ENCODE measurements at places on chromosomes 4 and X.

GRCh38 chrX:20394451-20394850, 127.7 kb upstream of the RPS6KA3 start:
- H3K27ac ChIP-seq, result no peak overlapping the region
- DNase-seq, result no peak
- no peaks in the 10 kb centered on the region for H3K4me1 ChIP-seq
- no peaks in the 10 kb centered on the region for H3K36me3 ChIP-seq
- H3K4me3 ChIP-seq, result no peak overlapping the region

GRCh38 chr4:153486281-153487151, 20.4 kb downstream of the TMEM131L start:
- peak; percentile 70 for DNase-seq
- H3K27ac ChIP-seq, result peak overlapping the region; percentile 50
- H3K27me3 ChIP-seq, result no peaks in the 10 kb centered on the region

DNA sequence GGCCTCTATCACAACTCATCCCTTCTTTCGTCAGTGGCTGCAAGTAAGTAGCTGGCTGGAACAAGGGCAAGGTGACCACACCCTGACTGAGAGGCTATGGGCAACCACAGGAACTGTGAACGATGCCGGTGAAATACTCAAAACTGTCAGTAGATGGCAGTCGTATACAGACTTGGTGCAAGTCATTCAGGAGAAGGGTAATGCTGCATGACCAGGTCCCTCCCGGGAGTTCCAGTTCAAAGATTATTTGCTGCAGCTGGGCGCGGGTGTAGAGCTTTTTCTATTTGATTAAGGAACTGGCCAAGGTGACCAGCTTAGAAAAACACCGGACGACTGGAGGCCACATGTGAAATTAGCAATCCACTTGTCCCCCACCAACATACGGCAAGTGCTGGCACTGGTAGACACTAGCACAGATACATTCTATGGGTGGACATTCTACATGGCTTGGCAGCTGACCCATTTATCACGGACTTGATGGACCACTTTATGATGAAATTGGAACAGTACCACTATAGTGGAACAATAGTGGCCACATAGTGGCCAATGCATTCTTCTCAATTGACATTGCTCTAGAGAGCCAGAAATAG, 726.6 kb downstream of the TRAM1L1 start:
- no peaks in the 10 kb centered on the region for H3K4me1 ChIP-seq
- no peak overlapping the region for H3K4me3 ChIP-seq
- no peaks in the 10 kb centered on the region for H3K36me3 ChIP-seq
- H3K27ac ChIP-seq, result no peak overlapping the region

- no peaks in the 10 kb centered on the region for H3K36me3 ChIP-seq
- peak overlapping the region; percentile 98 for H3K4me3 ChIP-seq
- no peaks in the 10 kb centered on the region for H3K27me3 ChIP-seq
- no peak for DNase-seq
- peak overlapping the region; percentile 99 for H3K27ac ChIP-seq
- H3K4me1 ChIP-seq, result no peaks in the 10 kb centered on the region
These were observed 776 bp downstream of the CEP44 start for GRCh38 chr4:174284487-174284886.

- H3K27me3 ChIP-seq, result no peaks in the 10 kb centered on the region
- DNase-seq, result no peak
- no peak overlapping the region for H3K27ac ChIP-seq
- H3K36me3 ChIP-seq, result no peaks in the 10 kb centered on the region
These were observed 28.3 kb upstream of the NKX6-1 start for GRCh38 chr4:84527391-84527790.

- H3K27ac ChIP-seq, result no peak overlapping the region
- peaks cover 28% of the 10 kb centered on the region for H3K36me3 ChIP-seq
- no peaks in the 10 kb centered on the region for H3K27me3 ChIP-seq
- H3K4me1 ChIP-seq, result peaks cover 4% of the 10 kb centered on the region
These were observed 8.5 kb downstream of the MXD4 start for GRCh38 chr4:2253160-2254084.

DNA sequence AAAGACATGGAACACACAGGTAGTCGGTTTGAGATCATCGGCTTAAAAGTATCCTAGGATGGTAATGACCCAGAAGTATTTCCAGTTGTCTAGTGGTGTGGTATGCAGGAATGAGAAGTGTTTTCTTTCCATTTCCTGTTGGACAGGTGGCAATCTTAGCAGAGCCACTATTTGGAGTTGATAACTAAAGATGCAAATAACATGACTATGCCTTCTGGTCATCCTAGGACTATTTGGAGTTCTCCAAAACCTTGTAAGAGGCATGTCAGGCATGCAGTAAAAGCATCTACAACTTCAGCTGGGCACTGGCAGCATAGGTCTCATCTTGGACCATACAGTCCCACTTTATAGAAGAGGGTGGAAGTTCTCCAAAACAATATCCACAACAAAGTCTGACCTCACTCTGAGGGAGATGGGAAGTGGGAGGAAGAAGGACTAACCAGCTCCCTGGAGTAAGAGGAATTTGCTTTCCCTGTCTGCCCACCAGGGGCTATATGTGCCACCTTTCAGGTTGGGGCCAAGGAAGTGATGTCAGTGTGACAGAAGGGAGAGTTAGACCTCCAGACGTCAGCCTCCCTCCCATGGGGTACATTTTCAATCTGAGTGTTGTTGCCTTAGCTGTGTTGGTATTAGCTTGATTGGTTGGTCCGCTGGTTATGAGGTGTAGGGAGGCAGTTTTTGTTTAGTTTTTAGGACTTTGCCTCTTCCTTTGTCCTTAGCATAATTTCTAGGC, 101.2 kb upstream of the MYOZ2 start:
- H3K27ac ChIP-seq, result no peak overlapping the region
- no peaks in the 10 kb centered on the region for H3K27me3 ChIP-seq
- DNase-seq, result no peak
- H3K4me1 ChIP-seq, result peaks cover 14% of the 10 kb centered on the region
- no peak overlapping the region for H3K4me3 ChIP-seq
- H3K36me3 ChIP-seq, result peaks cover 3% of the 10 kb centered on the region

DNA sequence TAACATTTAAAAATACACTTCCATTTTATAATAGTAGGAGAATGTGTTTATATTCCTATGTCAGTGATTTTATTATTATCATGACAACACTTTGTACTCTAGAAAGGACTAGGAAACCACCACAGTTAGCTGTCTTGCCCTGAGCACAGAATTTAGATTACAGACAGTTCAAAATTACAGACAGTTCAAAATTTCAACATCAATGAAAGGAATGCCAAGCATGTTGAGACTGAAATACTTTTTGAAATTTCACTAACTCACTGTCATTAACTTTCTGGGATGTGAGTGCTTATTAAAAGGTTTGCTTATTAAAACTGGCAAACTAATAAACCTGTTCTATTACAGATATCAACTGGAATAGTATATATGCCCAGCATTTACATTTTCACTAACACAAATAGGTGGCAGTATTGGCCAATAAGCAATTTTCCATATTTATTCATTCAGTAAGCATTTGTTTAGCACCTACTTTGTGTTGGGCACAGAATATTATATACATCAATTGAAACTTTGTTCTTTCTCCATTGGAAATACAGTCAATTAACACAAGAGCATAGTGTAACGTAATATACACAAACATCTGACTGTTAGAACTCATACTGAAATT, 179.4 kb downstream of the FBXW7 start:
- H3K36me3 ChIP-seq, result no peaks in the 10 kb centered on the region
- peak; percentile 43 for DNase-seq
- peaks cover 5% of the 10 kb centered on the region for H3K4me1 ChIP-seq
- H3K4me3 ChIP-seq, result no peak overlapping the region
- no peaks in the 10 kb centered on the region for H3K27me3 ChIP-seq

DNA sequence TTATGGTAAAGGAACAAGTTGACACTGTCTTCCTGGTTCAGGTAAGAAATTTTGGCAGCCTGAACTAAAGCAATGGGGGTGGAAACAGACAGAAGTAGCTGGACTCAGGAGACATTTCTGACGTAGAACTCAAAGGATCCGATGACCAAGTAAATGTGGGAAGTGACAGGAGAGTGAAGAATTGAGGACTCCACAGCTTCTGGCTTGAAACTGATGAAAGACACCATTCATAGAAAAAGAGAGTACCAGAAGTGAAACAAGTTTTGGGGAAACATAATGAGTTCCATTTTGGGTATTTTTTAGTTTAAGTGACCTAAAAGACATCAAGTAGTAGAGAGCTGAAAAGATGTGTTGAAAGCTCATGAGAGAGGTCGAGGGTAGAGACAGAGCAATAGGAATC, 5.7 kb downstream of the FAM120C start:
- H3K27ac ChIP-seq, result no peak overlapping the region
- H3K4me3 ChIP-seq, result no peak overlapping the region
- no peaks in the 10 kb centered on the region for H3K36me3 ChIP-seq

GRCh38 chr4:37971202-37971601, 11.0 kb downstream of the PTTG2 start:
- H3K27me3 ChIP-seq, result no peaks in the 10 kb centered on the region
- H3K36me3 ChIP-seq, result no peaks in the 10 kb centered on the region
- no peak overlapping the region for H3K27ac ChIP-seq
- no peak for DNase-seq

DNA sequence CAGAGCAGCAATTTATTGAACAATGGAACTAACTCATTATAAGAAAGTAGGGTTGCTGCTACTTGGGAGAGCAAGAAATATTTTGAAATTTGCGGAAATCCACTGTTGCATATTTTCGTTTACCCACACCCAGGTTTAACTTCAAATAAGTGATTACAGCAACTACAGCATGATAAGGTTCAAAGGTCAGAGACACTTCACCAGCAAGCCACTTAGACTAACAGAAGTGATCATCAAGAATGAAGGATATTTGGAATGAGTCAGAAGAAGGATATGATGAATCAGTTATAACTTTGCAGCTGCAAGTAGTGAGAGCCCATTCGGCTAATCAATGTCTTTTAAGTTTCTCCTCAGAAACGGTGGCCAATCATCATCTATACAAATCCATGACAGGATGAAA, 199.3 kb downstream of the TMA16 start:
- H3K27me3 ChIP-seq, result no peaks in the 10 kb centered on the region
- peak; percentile 92 for DNase-seq
- peaks cover 20% of the 10 kb centered on the region for H3K4me1 ChIP-seq

GRCh38 chr4:147747787-147748454, 16.0 kb downstream of the ARHGAP10 start:
- H3K27ac ChIP-seq, result no peak overlapping the region
- H3K27me3 ChIP-seq, result no peaks in the 10 kb centered on the region
- no peak overlapping the region for H3K4me3 ChIP-seq
- no peaks in the 10 kb centered on the region for H3K4me1 ChIP-seq
- H3K36me3 ChIP-seq, result no peaks in the 10 kb centered on the region
- no peak for DNase-seq

GRCh38 chr4:24741910-24742309, 53.5 kb upstream of the SOD3 start:
- H3K36me3 ChIP-seq, result no peaks in the 10 kb centered on the region
- no peaks in the 10 kb centered on the region for H3K27me3 ChIP-seq
- DNase-seq, result no peak
- no peaks in the 10 kb centered on the region for H3K4me1 ChIP-seq
- no peak overlapping the region for H3K27ac ChIP-seq

- no peaks in the 10 kb centered on the region for H3K4me1 ChIP-seq
- no peak for DNase-seq
- H3K4me3 ChIP-seq, result no peak overlapping the region
- H3K36me3 ChIP-seq, result no peaks in the 10 kb centered on the region
- no peak overlapping the region for H3K27ac ChIP-seq
- no peaks in the 10 kb centered on the region for H3K27me3 ChIP-seq
These were observed 30.9 kb downstream of the GATB start for GRCh38 chr4:151729731-151730559.

DNA sequence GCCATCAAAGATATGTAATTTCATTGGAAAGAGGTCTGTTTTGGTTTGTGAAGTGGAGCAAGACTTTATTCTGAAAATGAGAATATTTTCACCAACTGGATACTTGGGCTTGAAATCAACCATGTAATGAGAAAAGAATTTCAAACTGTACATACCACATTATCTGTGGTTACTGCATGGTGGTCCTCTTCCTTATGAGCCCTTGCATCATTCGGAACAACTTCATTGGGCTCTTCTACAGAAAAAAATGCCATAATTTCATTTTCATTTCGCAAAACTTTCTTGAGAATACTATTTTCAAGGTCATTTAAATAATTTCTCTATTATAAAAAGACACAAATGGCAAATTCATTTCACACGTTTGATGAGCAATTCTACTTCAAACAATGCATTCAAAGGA, 148.6 kb upstream of the RPS6KA6 start:
- H3K27ac ChIP-seq, result no peak overlapping the region
- no peak for DNase-seq
- no peaks in the 10 kb centered on the region for H3K36me3 ChIP-seq
- H3K27me3 ChIP-seq, result no peaks in the 10 kb centered on the region

- DNase-seq, result peak; percentile 6
- H3K36me3 ChIP-seq, result no peaks in the 10 kb centered on the region
- no peak overlapping the region for H3K27ac ChIP-seq
- H3K27me3 ChIP-seq, result no peaks in the 10 kb centered on the region
- H3K4me3 ChIP-seq, result no peak overlapping the region
These were observed 624.1 kb upstream of the GNPDA2 start for GRCh38 chr4:45350438-45350837.

GRCh38 chr4:3756343-3757059, 9.7 kb upstream of the ADRA2C start:
- H3K27me3 ChIP-seq, result peaks cover 2% of the 10 kb centered on the region
- no peak for DNase-seq
- H3K36me3 ChIP-seq, result no peaks in the 10 kb centered on the region

DNA sequence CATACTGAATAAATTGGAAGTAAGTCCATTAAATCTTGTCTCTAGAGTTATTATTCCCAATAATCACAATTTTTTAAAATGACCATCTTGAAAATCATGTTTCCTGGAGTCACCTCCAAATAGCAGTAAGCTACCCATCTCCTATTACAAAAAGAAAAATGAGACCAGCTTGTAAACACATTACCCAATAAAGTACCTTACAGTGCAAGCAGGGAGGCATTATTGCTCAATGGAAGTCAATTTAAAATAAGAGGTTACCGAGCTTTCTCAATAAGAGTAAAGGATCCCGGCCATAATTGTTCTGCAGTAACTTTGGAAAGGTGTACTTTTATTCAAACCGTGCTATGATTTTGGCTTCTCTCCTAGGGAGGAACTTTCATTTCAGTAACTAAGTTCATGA, 78.0 kb downstream of the DMD start:
- H3K27me3 ChIP-seq, result no peaks in the 10 kb centered on the region
- H3K4me3 ChIP-seq, result no peak overlapping the region
- no peaks in the 10 kb centered on the region for H3K36me3 ChIP-seq
- DNase-seq, result no peak

- H3K4me3 ChIP-seq, result peak overlapping the region; percentile 15
- H3K27ac ChIP-seq, result no peak overlapping the region
- no peak for DNase-seq
- no peaks in the 10 kb centered on the region for H3K36me3 ChIP-seq
- peaks cover 2% of the 10 kb centered on the region for H3K4me1 ChIP-seq
These were observed 2.1 kb downstream of the COPS4 start for GRCh38 chr4:83036991-83037665.

DNA sequence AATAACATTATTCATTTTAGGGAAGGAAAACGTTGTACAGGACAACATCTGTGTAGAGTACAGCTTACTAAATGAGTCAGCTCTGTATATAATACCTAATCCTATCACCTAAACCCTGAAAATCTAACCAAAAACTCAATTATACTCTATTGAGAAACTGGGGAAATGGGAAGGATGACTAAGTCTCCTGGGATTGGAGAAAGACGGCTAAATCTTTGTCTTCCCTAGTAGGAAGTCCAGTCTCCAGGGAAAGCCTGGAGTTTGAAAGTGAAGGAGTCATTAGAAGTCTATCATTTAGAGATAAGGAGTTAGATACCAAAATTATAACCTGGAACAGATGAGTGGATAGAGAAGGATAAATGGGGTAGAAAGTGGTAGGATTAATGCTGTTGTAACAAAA, 286.5 kb downstream of the STK32B start:
- H3K27me3 ChIP-seq, result no peaks in the 10 kb centered on the region
- no peaks in the 10 kb centered on the region for H3K36me3 ChIP-seq
- H3K4me1 ChIP-seq, result no peaks in the 10 kb centered on the region
- H3K4me3 ChIP-seq, result no peak overlapping the region
- no peak for DNase-seq
- no peak overlapping the region for H3K27ac ChIP-seq

Data from fibroblast of lung (primary cell).